Inflammatory macrophage treated with lipopolysaccharide for 1 hour (primary cell): ENCODE measurements at places on chromosomes 5 and 9.

DNA sequence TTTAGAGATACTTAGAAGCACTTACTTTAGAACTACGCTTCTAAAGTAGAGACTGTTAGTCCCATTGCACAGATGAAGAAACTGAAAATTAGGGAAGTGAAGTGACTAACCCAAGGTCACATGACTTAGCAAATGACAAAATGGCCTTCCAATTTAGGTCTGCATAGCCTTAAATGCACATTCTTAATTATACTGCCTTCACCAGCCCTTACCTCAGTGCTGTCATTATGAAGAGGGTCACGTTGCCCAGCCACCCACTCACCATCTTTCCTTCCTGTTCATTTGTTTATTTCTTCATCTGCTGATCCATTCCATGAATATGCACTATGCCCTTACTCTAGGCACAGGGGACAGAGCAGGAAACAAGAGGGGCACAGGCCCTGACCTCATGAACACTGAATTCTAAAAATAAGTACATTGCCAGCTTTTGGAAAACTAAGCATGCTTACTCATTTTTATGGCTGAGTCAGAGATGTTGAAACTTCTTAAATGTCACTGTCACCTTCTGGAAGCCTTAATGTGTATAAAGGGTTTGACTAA is 8.6 kb downstream of the HAVCR2 start:
- DNase-seq, result peak; percentile 96

- DNase-seq, result no peak
Measured at GRCh38 chr5:129244478-129244877, 149.9 kb downstream of the ISOC1 start.

DNA sequence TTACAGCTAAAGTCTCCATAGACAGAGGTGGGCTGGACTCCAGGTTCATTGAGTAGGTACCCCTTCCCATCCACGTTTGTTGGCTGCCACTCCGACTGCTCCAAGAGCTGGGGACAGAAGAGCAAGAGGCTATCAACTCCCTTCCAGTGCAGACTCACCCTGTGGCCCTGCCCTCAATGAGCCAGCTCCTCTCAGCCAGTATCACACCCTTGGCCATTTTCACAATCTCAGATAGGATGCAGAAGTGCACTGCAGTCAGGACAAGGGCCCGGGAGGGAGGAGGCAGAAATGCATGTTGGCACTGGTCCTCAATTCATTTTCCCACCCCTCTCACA is 6.2 kb downstream of the IRF1 start:
- DNase-seq, result no peak

DNA sequence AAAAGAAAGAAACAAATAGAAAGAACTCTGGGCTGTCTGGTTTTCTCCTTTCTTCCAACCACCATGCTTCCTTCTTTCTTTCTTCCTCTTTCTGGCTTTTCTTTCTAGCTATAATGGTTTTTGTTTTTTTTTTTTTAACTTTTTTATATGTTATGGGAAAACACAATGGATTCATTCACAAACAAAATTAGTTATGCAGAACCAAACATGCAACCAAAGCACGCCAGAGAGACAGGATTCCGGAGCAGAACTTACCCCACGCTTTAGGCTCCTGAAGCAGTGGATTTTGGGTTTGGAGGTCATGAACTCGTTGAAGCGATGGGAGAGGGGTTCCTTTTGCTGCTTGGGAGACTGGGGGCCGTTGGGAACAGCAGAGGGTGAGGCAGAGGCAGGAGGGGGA is 88.3 kb downstream of the USP20 start:
- no peak for DNase-seq

- DNase-seq, result no peak
Measured at GRCh38 chr9:6838158-6838557, 80.4 kb downstream of the KDM4C start.

DNA sequence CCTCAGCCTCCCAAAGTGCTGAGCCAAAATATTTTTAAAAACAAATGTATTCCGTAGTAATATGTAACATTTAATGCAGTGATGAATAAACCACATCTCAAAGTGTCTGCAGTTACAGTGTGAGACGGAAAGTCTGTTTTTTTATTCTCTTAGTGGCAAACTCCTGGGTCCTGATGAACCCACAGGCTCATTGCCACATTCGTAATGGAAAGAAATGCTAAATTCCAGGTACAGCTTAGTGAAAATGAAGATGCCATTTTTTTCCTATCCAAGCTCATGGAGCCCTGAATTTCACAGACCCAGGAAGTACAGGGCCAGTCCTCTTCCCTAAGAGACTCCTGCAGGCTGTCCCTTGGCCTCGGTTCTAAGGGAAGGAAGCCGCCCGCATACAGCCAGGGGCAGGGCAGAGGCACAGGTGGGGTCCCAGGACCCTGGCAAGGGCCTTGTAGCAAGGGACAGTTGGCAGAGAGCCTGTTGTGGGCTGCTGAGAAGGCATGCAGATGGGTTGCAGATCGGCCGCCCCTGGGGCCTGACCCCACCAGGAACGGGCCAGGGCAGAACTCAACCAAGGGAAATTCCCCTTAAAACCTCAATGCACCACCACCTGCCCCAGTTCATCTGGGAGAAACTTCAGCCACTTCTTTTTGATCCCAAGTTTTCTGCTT is 36.2 kb downstream of the IPPK start:
- DNase-seq, result no peak

GRCh38 chr5:2013301-2014057 is 130.8 kb upstream of the IRX4 start:
- no peak for DNase-seq

- no peak for DNase-seq
Measured at GRCh38 chr9:129331493-129331765, 153.4 kb upstream of the IER5L start.
